ENCODE measurements at places on chromosomes 11 and 22. TPM values are rescaled to one million over a fixed set of nuclear protein-coding genes. Genes with fewer than 3 reads are reported as not detected.

Gene AP2A2
- 85.9 TPM for total RNA-seq

Gene MOV10L1
- not detected for total RNA-seq

Gene TPBGL
- total RNA-seq: 0.12 TPM

Gene RASL10A
- not detected for total RNA-seq

Gene GRIK4
- total RNA-seq: not detected

Gene DTX4
- total RNA-seq: 1.0 TPM

Gene C11orf97
- total RNA-seq: not detected

Gene FGF19
- not detected for total RNA-seq

Gene MPZL2
- 1.0 TPM for total RNA-seq

Gene TTLL1
- total RNA-seq: 4.2 TPM

Gene GAB4
- total RNA-seq: not detected

Gene MUC15
- total RNA-seq: not detected

Gene P2RX6
- total RNA-seq: 0.59 TPM

Gene SERGEF
- 40.4 TPM for total RNA-seq

Gene FOLR3
- total RNA-seq: not detected

Gene TCP11L1
- 17.0 TPM for total RNA-seq

Gene CRYBB2
- total RNA-seq: not detected

Gene MFRP
- not detected for total RNA-seq

Gene TRMU
- total RNA-seq: 63.3 TPM

Gene SLC16A8
- total RNA-seq: not detected

Gene CCDC87
- 0.35 TPM for total RNA-seq

Gene KRTAP5-11
- total RNA-seq: not detected

Gene TRIM6
- not detected for total RNA-seq

Gene USH1C
- not detected for total RNA-seq

Gene SCGB2A2
- total RNA-seq: not detected

Gene KRTAP5-7
- total RNA-seq: not detected

Gene CARNS1
- 7.8 TPM for total RNA-seq

Gene ANO9
- total RNA-seq: 153 TPM

Gene OR8D4
- not detected for total RNA-seq

Gene C2CD3
- total RNA-seq: 46.4 TPM

Gene FOSL1
- total RNA-seq: 2.7 TPM

Gene OR4A16
- not detected for total RNA-seq

Gene ABTB2
- total RNA-seq: 0.89 TPM

Gene FAM111B
- total RNA-seq: 3.3 TPM

All from CD4-positive, CD25-positive, alpha-beta regulatory T cell (primary cell).